Stimulated activated CD4-positive, alpha-beta T cell treated with anti-CD3 and anti-CD28 coated beads, Interleukin-15, amount 100 ng/mL, for 1 hour (primary cell): ENCODE measurements at places on chromosomes 7 and 10.

GRCh38 chr10:7435674-7436073 lies 24.8 kb upstream of the SFMBT2 start:
- no peak for DNase-seq

DNA sequence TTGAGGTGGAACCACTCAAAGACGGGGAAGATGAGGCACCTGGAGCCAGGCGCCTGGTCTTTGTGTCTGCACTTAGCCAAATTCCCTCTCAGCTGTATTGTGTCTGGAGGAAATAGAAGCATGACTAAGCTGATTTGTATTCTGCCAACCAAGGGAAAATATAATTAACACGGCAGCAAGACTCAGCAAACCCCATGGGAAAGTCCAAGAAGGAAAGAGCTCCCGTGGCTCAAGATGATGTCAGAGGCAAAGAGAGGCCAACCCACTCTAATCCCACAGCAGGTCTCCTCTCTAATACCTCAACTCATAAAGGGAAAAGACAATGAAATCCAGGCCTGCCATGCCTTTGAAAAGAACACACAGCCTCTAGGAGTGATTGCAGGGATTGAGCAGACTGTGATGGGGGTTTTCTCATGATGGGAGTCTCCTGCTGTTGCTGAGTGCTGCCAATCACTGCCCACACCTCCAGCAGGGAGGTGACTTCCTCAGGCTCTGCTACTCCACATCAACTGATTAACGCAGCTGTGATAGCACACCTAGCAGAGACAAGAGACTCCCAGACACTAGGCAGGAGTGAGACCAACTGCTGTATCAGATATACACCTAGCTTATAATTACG lies 255.5 kb upstream of the C7orf33 start:
- DNase-seq, result no peak

- no peak for DNase-seq
These were observed 10.2 kb upstream of the HKDC1 start for GRCh38 chr10:69209787-69210484.

- no peak for DNase-seq
These were observed 15.5 kb downstream of the RPP38 start for GRCh38 chr10:15112657-15113056.

DNA sequence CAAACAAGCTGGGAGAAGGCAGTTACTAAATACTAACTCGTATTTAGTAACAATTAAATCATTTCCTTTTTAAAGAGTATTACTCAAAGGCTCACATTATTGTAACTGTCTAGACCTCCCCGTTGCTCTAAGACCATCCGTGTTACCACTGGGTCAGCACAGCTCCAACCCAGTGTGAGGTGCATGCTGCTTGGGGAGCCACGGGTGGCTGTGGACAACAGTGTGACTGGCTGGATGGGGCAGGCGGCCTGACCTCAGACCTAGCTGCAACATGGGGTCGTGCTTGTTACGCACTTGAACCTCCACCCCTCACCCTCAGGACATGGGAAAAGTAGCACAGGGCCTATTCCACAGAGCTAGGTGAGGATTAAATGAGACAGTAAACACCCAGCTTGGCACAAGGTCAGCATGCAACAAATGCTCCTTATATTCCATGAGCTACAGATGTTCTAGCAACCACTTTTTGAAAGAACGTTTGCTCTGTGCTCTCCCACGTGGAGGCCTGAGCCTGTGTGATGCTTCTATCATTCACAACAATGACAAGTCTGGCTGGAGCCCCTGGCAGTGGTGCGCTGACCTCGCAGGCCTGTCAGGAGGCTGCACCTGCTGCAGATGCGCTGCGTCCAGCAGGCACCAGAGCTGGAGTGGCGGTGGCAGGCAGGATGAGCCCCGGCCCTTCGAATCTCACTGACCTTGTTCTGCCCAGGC lies 135.7 kb downstream of the PKD1L1 start:
- no peak for DNase-seq

DNA sequence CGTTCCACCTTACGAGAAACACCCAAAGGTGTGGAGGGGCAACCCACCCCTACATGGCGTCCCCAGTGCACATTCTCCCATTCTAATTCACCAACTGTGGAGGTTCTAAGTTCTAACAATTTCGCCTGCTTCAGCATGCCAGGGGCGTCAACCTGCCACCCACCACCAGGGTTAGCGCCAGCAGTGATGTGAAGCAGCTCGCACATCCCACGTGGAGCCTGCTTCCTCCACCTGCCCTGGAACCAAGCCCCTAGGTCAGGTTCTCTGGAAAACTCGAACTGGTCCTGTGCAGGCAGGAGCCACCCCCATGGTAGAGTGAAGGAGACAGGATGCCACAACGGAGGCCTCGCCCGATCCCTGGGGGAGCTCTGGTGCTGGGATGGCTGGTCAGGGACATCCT lies 33.3 kb upstream of the FXYD4 start:
- DNase-seq, result no peak

GRCh38 chr10:127011174-127011573 lies 105.9 kb downstream of the DOCK1 start:
- DNase-seq, result no peak

DNA sequence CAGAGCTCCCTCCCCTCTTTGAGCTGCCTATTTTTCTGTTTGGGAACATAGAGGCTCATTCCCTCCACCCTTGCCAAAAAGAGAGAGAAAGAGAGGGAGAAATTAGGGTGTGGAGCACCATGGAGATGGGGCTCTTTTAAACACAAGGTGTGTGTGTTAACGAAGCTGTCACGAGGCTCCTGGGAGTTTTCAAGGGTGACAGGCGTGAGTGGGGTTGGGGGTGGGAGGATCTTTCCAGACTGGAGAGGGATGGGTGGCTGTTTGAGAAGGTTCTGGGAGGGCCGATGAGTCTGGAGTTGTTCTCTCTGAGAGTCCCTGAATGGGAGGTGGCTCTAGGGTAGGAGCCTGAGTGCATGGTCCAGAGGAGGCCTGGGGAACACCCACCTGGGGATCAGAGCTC lies 45.0 kb downstream of the PALD1 start:
- no peak for DNase-seq

DNA sequence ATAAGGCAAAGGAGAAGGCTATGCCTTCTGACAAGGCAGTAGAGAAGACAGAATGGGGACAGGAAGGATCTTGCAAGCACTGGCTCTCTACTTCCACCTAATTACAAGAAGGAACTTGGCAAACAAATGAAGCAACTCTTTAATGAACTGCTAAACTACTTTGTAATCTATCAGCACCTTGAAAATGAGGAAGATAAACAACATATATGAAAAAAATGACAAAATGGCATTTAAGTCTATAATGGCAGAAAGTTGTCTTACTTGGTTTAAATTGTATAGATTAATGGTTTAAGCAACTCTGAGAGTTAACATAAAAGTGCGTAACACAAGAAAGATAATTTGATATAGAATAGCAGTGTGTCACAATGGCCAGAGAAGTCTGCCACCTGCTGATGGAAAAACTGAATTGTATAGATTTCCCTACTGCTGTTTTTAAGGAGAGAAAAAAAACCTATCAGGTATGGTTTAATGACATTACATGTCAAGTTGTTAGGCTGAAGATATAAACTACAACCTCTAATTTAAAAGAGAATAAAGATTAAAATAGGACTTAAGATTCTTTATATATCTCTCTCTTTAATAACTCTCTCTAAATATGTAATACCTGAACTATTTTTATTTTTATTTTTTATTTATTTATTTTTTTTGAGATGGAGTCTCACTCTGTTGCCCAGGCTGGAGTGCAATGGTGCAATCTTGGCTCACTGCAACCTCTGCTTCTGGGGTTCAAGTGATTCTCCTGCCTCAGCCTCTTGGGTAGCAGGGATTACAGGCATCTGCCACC lies 11.8 kb downstream of the NT5C3A start:
- DNase-seq, result no peak

DNA sequence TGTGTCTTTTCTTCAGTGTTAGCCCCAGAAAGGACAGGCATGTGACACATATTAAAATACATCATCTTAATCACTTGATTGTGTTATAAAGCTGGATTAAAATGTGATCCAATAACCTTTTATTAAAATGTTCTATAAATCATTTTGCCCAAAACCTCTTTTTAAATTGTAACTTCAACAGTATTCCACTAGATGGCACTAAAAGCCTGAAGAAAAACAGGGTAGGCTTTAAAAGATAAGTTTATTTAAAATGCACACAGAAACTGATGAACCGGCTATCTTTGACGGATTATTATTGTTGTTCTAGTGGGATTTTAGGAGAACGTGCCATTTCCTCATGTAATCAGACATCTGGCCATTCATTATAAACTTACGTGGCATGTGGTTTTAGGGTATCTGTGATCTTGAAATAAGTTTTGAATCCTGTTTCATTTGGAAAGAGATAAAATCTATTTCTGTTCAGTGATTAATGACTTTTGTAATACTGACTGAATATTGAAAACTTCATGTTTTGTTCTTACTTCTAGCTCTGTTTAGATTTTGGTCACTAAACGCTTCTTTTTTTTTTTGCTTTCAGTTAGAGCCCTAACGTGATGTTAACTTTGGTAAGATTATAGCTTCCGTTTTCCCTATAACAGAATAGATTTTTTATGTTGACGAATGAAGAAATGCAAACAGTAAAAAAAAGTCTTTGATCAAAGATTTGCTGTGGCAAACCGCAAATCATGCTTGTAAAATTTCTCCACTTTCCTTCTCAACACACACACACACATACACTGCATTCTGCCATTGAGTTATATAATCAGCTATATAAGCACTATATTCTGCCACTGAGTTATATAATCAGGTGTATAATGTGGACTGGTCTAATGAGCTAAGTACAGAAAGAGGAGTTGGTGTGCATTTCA lies 13.6 kb downstream of the VPS50 start:
- no peak for DNase-seq

DNA sequence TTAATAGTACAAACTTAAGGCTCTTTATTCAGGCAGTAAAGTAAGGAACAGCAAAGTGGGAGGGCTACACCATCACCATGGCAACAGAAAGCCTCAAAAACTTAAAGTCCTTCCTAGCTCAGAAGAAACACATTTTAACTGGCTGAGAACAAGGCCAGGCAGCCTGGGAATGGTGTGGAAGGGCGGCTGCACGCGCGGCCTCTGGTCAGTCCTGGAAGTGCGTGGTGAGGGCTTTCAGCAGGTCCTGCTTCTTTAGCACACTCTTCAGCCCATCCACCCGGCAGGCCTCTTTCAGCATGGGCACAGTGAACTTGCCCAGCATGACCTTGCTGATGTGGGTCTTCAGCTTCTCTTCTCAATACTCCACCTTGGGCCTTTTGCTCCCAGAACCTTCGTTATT lies 133.0 kb downstream of the CYP26A1 start:
- no peak for DNase-seq

DNA sequence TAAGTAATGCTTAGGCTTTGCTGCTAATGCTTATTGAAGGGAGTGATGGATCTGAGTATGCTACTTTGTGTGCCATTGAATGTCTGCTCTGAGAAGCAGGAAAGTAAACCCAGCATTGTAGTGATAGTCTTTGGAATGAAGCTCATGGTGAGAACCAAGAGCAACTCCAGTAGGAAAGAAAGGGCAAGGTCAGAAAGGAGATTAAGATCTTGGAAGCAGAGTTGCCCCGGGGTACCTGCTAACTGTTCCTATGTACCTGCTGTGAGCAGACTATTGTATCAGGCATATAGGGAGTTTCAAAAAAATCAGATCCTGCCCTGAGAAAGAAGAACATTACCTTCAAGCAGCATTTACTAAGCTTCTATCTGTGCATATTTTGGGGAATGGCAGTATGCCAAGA lies 54.5 kb upstream of the AASS start:
- no peak for DNase-seq

DNA sequence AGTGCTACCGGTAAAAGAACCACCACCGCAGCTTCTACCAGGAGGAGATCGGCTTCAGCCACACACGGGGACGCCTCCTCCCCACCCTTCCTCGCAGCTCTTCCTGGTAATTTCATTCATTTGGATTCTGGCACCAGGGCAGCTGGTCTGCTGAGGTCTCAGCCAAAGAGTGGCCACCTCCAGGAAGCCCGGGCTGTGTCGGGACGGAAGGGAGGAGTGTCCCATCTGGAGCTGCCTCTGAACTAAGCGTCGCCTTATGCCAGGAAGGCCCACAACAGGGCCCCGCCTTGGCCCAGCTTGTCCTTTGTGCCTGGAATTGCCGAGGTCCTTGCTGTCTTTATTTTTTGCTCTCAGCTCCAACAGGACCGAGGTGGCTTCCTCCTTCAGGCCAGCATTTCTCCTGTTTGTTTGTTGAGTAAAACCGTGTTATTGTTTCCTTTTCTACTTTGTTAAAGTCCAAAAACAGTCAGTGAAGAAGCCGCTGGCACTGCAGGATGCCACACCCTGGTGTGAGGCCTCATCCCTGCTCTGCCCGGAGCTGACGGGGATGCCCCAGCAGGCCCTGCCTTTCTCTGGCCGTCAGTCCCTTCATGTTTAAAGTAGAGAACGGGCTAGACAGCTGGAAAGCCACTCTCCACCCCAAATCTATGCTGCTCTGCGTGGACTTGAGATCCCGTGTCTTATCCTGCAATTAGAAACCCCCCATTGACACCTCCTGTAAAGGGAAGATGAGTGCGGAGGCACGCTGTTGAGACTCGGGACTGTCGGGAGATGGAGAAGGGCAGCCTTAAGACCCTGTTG lies 24.5 kb upstream of the TTYH3 start:
- no peak for DNase-seq
